ENCODE measurements at places on chromosomes 1 and 21.

DNA sequence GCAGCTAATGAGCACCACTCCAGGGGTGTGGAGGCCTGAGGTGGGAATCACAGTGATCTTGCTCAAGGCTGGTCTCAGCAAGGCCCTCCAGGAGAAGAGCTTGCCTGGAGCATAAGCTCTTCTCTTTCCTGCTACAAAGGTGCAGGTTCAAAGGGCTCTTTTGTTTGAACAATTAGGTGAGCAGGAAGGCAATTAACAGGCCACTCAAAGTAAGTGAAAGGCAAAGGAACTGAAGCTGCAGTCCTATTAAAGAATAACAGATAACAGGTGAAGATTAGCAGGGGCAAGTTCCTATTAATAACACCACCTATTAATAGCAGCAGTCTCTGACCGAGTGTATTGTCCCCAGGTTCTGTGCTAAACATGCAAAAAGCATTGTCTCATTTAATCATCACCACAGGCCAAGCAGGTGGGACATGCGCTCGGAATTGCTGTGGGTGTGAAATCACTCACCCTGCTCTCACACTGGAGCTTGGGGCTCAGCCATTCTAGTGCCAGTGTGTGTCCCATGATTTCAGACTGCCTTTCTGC, 113.8 kb downstream of the RHOU start:
- no peak for DNase-seq

GRCh38 chr1:33298623-33299277, 22.1 kb downstream of the A3GALT2 start:
- peak; percentile 65 for DNase-seq

DNA sequence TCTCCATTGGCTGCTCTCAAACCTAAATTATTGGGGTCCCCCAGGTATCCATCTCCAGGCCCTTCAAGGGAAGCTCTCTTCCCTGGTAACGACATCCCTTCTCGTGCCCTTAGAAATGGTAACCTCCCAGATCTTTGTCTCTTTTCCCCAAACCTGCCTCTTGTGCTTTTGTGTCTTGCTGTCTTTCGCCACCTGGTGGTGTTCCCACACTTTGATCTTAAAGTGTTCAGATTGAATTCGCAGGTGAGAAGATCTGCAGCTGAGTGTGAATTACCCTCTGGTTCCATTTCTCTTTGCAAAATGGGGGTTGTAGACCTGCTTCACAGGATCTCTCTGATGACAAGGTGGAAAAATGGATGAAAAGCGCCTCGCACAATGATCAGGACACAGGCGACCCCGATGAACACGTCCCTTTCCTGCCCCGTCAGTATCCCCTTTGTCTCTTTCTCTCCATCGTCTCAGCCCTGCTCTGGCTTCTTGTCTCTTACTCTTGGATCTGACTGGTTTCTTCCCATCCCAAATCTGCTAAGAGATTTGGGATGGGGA, 53.1 kb downstream of the DOP1B start:
- peak; percentile 33 for DNase-seq

- DNase-seq, result no peak
These were observed 104.6 kb downstream of the ADSS2 start for GRCh38 chr1:244346972-244347618.

DNA sequence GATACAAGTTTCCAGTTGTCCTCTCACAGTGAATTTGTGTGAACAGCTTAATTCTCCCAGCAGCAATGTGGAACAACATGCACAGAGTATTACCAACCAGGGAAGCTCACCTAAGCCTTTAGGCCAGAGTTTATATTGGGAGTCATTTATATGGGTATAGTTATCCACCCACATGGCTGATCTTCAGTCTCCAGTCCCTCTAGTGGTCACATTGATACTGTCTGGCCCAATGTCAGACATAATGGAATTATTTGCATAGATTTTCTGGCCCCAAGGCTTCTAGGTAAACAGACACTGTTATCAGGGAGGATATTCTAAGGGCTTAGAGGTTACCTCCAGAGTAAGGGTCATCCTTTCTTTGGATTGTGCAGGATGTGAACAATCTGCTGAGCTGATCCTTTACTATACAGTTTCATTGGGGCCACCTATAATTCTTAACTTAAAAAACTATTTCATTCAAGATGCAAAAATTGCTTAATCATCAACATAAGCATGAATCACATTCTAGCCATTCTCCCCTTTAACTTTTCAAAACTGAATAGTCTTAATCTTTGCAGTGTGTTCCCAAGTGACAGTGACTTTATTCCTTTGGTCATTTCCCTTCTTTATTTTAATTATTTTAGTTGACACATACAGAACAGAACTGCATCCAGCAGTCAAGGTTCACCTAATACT, 210.9 kb downstream of the LTN1 start:
- no peak for DNase-seq

- no peak for DNase-seq
These were observed 32.1 kb upstream of the MX1 start for GRCh38 chr21:41393876-41394465.

DNA sequence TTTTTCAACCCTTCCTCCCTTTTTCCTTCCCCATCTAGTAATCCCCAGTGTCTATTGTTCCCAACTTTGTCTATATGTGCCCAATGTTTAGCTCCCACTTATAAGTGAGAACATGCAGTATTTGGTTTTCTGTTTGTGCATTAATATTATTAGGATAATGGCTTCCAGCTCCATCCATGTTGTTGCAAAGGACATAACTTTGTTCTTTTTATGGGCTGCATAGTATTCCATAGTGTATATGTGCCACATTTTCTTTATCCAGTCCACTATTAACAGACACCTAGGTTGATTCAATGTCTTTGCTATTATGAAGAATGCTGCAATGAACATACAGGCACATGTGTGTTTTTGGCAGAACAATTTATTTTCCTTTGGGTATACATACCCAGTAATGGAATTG, 121.0 kb upstream of the C1orf105 start:
- no peak for DNase-seq

- DNase-seq, result no peak
These were observed 39.0 kb downstream of the FOXO6 start for GRCh38 chr1:41400225-41400624.

DNA sequence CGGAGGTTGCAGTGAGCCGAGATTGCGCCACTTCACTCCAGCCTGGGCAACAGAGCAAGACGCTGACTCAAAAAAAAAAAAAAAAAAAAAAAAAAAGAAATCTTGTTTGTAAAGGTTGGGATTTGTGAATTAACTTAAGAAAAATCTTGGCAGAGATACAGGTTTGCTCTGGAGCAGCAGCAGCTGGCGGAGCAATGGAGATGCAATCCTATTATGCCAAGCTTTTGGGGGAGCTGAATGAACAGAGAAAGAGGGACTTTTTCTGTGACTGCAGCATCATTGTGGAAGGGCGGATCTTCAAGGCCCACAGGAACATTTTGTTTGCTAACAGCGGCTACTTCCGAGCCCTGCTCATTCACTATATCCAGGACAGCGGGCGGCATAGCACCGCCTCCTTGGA, 5.6 kb downstream of the ZBTB8B start:
- DNase-seq, result no peak

DNA sequence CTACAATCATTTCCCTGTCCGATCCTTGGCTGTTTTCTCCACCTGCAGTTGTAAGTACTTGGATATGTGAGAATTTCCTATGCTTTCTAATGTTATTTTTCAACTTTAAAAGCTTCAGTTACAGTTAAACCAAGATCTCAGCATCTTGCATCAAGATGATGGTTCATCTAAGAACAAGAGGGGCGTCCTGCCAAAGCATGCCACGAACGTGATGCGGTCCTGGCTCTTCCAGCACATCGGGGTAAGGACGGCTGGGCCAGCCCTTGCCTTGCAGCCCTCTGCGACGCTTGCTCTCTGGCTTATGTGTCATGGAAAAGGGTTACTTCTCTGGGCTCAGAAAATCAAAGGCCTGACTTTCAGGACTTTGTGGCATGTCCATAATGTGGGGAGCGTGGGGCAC, 46.8 kb downstream of the PKNOX1 start:
- no peak for DNase-seq

GRCh38 chr21:41250519-41250918, 66.1 kb upstream of the FAM3B start:
- no peak for DNase-seq

- DNase-seq, result no peak
These were observed 49.7 kb downstream of the GLIS1 start for GRCh38 chr1:53689223-53689622.

DNA sequence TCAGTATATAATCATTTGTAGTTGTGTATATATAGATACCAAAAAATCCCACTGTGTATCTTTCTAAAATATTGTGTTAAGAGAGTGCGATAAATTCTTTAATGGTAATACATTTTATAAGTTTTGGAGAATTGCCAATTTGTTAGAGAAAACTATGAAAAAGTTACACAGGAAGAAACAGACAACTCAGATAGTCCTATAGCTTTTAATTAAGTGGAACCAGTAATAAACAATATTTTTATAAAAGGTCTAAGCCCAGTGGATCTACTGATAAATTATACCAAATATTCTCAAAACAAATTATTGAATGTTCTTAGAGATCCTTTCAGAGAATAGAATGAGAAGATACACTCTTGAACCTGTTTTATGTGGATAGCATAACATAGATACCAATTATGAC, 50.6 kb downstream of the OBSCN start:
- DNase-seq, result no peak

DNA sequence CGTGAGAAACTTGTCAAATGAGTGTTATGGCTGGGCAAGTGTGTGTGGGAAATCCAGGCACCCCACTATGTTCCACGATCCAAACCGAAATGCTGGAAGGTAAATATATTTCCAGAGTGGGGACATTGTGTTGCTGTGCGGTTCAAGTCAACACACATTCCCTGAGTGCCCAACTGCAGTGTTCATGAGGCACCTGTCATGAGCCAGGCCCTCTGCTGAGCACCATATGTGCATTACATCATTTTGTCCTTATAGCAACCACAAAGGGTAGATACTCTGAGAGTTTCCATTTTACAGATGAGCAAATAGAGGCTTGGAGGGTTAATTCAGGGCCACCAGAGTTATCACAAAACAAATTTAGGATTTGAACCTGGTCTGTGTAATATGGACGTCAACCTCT, 59.9 kb upstream of the SOD1 start:
- DNase-seq, result no peak

DNA sequence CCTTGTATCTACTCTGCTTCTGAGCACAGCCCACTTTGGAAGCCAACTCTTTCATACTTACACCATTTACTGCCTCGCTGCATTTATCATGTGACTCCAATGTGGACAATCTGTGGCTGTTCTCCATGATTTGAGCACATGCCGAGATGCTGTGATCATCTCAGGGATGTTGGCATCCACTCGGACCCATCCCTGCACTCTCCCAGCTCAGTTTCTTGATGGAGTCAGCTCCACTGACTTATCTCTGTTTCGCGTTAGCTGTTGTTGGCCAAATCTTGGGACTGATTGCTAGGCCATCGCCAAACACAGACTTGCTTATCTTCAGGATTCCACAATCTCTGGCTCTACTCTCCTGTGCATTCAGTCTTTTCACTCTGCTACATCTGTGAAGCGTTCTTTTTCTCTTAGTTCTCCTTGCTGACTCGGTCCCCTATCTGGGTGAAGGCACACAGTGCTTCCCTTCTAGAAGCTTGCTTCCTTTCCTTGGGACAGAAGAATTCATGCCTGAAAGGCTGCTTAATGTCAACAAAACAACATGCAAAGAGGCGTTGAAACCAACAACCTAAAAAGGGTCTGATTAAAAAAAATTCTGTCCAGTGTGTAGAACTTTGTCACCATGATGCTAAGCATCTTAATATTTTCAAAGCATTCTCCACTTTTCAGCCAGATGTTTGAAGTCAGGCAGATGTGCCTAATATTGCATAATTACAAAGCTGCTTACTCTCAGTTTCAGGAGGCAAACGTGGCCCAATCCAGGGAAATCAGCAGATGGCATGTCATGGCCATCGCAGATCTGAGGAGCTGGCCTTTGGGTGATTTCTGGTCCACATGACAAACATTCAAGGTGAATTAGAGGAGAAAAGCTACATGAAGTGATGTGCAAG, 120.7 kb downstream of the NGF start:
- DNase-seq, result no peak

- DNase-seq, result no peak
These were observed 3.5 kb downstream of the PLEKHG5 start for GRCh38 chr1:6487804-6488484.

- DNase-seq, result no peak
These were observed 353.0 kb downstream of the ADGRL2 start for GRCh38 chr1:82153752-82154151.

GRCh38 chr1:244286341-244286740, 165.4 kb downstream of the ADSS2 start:
- no peak for DNase-seq

DNA sequence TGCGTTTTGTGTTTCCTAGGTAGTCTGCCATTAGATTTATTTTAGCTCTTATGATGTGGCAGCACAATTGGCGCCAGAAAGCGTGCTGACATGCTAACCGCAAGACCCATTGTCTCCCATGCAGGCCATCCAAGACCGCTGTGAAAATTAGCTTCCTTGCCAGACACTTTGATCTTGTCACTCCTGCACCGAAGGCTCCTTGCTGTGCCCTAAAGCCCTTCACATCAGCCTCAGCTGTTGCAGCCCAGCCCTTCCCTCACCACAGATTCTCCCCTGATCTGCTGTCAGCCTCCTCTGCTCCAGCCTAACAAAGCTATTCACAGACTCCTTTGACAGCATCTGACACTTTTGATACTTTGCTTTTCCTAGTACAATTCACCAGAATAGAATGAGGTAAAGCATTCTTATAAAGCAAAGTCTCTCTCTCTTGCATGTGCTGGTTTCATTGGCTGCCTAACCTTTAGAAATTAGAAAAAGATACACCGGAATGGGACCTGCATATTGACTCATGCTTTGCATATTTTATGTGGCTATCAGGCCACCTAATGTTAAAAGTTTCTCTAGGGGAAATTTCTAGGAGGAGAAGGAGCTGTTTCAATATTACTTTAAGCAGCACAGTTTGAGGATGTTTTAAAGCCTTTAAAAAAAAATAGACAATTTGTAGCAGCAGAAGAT, 280.3 kb upstream of the FMN2 start:
- DNase-seq, result no peak

- DNase-seq, result no peak
These were observed 694 bp downstream of the TMEM167B start for GRCh38 chr1:109091078-109091838.

DNA sequence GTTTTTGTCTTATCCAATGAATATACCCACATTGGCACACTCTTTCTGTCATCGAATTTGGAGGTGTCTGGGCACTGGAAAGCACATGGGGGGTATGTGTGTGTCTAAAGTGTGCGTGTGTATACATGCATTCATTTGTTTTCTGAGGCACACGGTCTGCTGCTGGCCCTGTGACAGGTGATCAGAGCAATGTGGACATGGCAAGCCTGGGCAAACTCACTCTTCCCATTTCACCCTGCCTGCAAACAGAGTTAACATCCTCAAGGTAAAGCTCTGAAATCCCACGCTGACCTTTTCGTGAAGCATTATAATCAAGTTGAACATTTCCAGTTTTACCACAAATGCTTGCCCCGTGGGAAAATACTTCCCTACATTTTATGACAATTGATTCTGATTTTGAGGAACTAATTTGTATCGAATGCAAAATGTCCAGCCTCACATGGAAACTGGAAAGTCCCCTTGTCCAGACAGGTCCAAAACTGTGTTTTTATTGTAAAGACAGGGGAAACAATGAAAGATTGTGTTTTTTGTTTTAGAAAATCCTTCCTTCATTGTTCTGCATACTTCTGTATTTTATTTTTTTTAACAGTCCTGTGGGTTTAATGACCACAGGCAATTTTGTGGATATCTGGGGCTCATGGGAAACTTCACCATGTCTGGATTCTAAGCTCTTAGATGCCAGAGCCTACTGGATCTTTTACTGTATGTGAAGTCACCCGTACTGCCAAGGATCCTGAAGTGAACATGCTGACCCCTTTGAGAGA, 160.9 kb downstream of the PBX1 start:
- DNase-seq, result no peak

GRCh38 chr1:209688746-209689234, 13.6 kb downstream of the G0S2 start:
- no peak for DNase-seq

All from T-cell (primary cell).